Activated naive CD8-positive, alpha-beta T cell treated with anti-CD3 and anti-CD28 coated beads, Interleukin-2, amount 10 ng/mL, durations not matched to agents 7 days and 5 days (primary cell): ENCODE measurements at places on chromosomes 1 and 21.

GRCh38 chr21:30408782-30409494 is 13.1 kb downstream of the KRTAP13-1 start:
- peak; percentile 29 for DNase-seq

DNA sequence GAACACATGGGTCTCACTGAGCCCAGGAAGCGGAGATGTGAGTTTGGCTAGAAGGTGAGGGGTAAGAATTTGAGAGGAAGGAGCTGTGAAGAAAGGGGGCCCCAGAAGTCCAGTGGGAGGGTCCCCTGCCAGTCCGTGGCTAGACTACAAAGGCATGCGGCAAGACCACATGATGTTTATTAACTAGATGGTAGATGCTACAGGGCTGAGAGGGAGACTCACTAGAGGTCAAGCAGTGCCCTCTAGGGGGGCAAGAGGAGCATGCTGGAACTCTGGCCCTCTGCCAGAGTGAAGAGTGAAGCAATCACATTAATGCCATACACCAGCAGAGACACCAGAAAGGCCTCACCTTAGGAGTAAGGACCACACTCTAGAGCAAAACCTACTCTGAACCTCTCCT is 12.2 kb downstream of the KIAA0319L start:
- no peak for DNase-seq

DNA sequence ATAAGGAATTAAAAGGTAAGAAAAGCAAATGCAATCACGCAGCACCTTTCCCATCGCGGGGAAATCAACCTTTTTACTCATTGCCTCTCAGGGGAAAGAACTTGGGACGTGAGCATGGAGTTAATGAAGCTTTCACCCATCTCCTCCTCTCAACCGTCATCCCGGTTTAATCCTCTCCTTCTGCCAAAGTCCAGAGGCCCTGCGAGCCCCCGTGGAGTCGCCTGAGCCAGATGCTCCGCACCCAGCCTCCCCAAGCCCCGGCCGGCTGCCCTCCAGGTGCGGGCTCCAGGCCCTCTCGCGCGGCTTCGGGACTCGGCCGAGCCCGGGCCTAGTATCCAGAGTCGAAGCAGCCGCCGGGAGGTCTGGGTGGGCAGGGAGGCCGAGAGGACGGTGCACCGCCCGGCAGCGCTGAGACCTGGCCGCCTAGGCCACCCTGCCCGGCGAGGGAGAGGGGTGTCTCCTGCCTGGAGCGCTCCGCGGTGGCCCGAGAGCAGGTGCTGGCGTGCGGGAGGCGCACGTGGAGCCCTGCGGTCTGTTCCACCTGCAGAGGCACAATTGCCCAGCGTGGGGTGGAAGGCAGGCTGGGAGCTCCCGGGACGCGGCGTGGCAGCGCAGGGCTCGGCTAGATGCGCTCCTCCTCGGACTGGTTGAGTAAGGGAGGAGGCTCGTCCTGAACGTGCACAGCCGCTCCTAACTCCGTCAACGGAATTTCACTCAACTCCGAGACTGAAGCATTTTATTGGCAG is 218.5 kb downstream of the SDCCAG8 start:
- no peak for DNase-seq

- peak; percentile 29 for DNase-seq
Measured at GRCh38 chr1:24987875-24988557, 57.9 kb upstream of the RUNX3 start.

DNA sequence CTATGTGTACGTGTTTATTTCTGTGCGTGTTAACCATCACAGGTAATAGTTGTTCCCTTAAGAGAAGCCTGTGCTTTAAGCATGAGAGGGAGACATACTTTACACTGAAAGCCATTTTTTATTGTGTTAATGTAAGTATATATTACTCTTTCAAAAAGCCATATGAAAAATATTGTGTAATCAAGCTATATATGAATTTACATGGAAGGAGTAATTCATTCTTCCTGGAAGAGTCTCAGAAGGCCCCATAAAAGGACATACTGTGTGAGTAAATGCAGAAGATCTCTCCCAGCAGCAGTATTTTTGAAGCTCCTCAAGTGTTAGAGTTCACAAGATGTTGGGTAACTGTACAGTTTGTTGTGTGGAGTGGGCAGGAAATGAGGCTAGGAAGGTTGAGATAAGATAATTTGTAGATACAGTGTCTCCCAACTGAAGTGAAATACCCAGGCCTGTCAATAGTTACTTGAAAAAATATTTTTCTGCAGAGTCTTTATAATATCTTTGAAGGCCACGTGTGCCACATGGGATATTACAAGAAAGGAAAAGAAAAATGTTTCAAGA is 138.3 kb downstream of the PTGER3 start:
- no peak for DNase-seq
